ENCODE measurements at places on chromosomes 7 and 10.

- peak; percentile 37 for DNase-seq
These were observed 345.0 kb downstream of the REEP3 start for GRCh38 chr10:63866075-63866746.

GRCh38 chr10:76769582-76769981 lies 868.0 kb downstream of the KCNMA1 start:
- no peak for DNase-seq

GRCh38 chr7:8172372-8173354 lies 89.3 kb downstream of the ICA1 start:
- DNase-seq, result no peak

- no peak for DNase-seq
These were observed 142.0 kb downstream of the DOCK1 start for GRCh38 chr10:127046975-127047877.

GRCh38 chr10:98265403-98266378 lies 2.3 kb downstream of the LOXL4 start:
- no peak for DNase-seq

GRCh38 chr10:124153023-124153826 lies 59.8 kb upstream of the CHST15 start:
- DNase-seq, result peak; percentile 99

GRCh38 chr10:70418229-70418628 lies 14.3 kb downstream of the EIF4EBP2 start:
- peak; percentile 16 for DNase-seq

GRCh38 chr10:82492647-82493046 lies 617.7 kb downstream of the NRG3 start:
- DNase-seq, result no peak

DNA sequence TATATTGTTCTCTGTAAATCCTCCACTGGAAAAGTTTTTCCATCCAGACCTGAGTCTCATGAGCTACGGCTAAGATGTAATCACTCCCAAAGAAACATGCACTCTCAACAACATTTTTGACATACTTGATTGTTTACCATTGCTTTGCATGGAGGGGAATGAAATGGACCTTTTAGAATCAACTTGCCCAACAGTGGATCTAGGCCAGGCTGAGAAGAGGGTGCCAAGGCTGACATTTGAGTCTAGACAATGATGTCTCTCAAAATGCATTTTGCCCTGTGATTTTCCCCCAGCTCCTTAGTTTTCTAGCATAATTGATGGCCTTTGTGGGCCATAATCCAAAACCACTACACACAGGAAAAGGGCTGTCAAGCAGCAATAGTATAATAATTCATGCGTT lies 297.9 kb upstream of the KLF6 start:
- DNase-seq, result peak; percentile 32

DNA sequence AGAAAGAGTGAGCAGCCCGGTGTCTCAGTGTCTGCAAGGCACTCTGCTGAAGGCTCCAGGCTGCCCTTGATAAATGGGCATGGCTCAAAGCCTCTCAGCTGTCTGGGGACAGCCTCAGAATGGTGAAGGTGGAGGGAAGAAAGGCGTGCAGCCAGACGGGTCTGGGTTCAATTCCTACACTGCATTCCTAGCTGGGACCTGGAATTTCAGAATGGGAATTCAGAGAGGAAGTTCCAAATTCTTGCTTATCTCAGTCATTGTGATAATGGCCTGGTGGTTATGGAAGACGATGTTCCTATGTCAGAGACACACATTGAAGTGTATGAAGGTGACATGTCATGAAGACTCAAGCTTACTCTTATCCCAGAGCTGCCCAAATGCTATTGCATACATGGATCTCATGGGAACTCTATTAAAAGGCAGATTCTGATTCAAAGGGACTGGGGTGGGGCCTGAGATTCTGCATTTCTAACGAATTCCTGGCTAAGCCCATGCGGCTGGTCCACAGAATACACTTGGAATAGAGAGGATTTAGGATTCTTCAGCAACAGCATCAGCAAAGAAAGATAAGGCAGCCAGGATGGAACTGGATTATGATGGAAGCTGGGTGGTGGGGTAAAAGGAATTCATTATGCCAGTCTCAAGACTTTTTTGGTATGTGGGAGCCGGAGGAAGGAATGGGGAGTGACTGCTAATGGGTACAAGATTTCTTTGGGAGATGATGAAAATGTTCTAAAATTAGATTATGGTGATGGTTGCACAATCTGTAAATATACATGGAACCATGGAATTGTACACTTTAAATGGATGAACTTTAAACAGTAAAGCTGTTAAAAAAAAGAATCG lies 82.6 kb upstream of the ZMIZ1 start:
- no peak for DNase-seq

GRCh38 chr7:73894733-73895551 lies 34.0 kb downstream of the TMEM270 start:
- peak; percentile 99 for DNase-seq

- DNase-seq, result no peak
These were observed 222.8 kb downstream of the RELN start for GRCh38 chr7:103766660-103767059.

GRCh38 chr7:3575753-3576531 lies 274.9 kb downstream of the SDK1 start:
- DNase-seq, result no peak

GRCh38 chr7:120402079-120402767 lies 129.2 kb downstream of the KCND2 start:
- no peak for DNase-seq

GRCh38 chr10:31034098-31034909 lies 2.6 kb upstream of the ZNF438 start:
- peak; percentile 94 for DNase-seq

DNA sequence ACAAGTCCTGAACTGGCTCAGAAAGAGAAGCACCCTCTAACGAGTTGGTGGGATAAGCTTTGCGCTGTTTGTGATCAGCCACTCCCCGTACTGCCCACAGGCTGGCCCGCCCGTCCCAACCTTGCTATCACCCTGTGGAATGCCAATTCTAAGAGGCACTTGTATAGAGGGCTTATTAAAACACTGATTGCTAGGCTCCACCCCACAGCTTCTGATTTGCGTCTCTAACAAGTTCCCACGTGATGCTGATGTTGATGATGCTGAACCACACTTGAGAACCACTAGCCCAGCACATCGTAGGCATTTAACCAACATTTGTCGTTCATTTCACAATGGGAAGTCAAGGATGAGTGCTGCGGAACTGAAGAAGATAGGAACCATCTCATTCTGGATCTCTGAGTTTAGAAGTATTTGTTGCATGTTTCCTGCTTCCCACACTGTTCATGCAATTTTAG lies 12.7 kb upstream of the GSAP start:
- no peak for DNase-seq

GRCh38 chr10:132075909-132076577 lies 10.3 kb downstream of the JAKMIP3 start:
- DNase-seq, result no peak

DNA sequence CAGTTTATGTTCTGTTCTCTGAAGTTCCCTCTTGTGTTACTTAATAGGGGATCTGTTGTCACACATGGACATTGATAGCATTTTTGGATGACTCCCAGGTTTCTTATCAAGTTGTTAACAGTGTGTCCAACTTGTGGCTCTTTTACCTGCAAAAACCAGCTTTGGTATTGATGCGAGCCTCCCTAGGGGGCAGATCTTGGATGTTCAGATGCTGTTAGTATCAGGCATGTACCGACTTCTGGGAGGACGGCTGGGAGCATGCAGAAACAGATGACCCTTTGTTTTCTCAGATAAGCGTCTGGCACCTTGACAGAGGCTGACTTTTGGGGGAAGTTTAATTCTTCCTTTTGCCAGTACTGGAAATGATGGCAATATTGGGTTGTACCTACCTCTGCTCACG lies 2.2 kb downstream of the PLPP4 start:
- DNase-seq, result no peak

DNA sequence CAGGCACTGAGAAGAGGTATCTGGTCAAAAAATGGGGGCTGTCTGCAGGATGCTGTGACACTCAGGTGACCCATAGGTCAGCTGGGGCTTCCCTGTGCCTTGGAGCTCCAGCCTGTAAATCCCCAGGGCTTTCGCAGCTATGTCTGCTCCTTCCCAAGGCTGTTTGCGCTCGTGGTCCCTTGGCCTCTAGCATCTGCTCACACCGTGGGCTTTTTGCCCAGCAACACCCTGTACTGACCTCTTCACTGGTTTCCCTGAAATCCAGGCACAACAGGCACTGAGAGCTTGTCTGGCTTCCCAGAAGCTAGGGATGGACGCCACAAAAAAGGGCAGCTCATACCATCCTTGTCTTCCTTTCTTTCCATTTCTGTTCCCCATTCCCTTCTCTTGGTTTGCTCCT lies 280.3 kb upstream of the HABP2 start:
- DNase-seq, result no peak

- peak; percentile 94 for DNase-seq
These were observed 257.2 kb downstream of the KIAA1217 start for GRCh38 chr10:24465891-24466818.

DNA sequence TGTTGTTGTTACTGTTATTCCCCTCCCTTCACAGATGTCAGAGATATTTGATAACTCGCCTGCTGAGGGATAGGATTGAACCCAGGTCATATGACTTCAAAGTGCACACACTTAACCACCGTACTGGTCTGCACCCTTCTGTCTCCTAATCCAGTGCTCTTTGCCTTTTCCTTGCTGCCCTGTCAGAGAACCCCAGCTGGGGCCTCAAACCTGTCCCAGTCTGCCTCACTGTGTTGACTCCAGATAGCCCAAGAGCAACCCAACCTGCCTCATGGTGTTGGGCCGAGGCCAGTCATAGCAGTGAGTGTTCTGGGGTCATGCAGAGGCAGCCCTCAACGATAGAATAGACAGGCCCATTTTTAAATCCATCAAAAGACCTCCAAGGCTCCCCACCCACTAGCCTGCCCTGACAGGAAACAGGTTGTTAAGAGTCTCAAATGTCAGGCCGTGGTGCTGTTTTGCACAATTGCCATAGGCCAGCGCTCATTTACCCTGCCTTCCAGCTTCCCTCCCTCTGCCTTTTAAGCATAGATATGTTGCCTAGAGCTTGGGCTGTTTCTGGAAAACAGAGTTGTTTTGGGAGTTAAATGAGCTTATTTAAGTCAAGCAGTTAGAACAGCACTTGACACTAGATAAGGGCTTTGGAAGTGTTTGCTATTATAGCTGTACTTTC lies 37.0 kb upstream of the PDCD4 start:
- DNase-seq, result no peak

DNA sequence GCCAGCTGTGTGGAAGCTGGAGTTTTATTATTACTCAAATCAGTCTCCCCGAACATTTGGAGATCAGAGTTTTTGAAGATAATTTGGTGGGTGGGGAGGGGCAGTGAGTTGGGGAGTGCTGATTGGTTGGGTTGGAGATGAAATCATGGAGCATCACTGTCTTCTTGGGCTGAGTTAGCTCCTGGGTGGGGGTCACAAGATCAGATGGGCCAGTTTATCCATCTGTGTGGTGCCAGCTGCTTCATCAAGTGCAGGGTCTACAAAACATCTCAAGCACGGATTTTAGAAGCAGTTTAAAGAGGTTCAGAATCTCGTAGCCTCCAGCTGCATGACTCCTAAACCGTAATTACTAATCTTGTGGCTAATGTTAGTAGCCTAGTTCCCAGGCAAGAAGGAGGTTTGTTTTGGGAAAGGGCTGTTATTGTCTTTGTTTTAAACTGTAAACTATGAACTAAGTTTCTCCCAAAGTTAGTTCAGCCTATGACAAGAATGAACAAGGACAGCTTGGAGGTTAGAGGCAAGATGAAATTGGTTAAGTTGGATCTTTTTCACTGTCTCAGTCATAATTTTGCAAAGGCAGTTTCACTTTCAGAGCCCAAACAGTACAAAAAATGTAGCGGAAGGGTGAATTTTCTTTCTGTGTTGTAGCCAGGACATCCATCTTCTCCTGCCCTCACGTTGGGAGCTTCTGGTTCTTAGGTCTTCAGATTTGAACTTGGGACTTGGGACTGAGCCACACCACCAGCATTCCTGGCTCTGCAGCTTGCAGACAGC lies 43.1 kb downstream of the KLF6 start:
- DNase-seq, result peak; percentile 74

DNA sequence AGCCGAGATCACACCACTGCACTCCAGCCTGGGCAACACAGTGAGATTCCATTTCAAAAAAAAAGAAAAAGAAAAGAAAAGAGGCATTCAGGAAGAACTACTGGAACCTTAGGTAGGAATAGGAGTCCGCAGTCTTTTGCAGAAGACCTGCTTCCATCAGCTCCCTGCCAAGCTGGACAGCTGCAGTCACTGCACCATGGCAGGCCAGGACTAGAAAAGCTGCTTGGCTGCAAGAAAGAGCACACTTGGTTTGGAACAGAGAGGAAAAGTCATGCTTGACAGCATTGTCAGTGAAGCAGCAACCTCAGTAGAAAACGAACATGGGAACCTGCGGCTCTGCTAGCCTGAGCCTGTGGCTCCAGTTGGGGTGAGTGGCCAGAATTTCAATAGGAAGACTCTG lies 104.3 kb downstream of the MARCHF5 start:
- DNase-seq, result no peak

GRCh38 chr10:17684537-17684936 lies 40.6 kb downstream of the STAM start:
- peak; percentile 24 for DNase-seq

DNA sequence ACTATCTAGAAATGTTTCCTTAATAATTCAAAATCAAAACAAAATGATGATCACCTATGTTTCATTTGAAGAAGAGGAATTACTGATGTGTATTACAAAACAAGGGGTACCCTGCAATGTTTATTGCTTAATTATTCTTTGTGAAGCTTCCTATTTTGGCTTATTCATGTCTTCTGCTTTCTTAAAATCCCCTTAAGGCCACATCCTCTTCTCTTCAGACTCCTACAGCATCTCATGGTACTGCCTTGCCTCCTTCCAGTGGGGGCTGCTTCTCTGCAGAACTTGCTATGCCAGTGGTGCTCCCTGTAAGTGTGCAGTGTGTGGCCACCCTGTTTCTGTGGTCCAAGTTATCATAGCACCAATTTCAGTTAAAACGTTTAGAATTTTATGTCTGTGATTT lies 35.0 kb downstream of the CCDC146 start:
- DNase-seq, result no peak

GRCh38 chr10:53161231-53161630 lies 388.6 kb upstream of the MBL2 start:
- no peak for DNase-seq

GRCh38 chr10:73032536-73032935 lies 64.1 kb downstream of the P4HA1 start:
- DNase-seq, result no peak

GRCh38 chr7:149253665-149254064 lies 8.3 kb upstream of the ZNF783 start:
- DNase-seq, result no peak

GRCh38 chr7:136308230-136308629 lies 331.1 kb upstream of the MTPN start:
- DNase-seq, result no peak

- no peak for DNase-seq
These were observed 162.6 kb downstream of the MTERF1 start for GRCh38 chr7:91717681-91718470.

GRCh38 chr10:88926566-88927415 lies 25.8 kb downstream of the ACTA2 start:
- DNase-seq, result peak; percentile 86

GRCh38 chr7:14309432-14309831 lies 320.0 kb upstream of the ETV1 start:
- no peak for DNase-seq

- DNase-seq, result peak; percentile 51
These were observed 83.9 kb downstream of the HECW1 start for GRCh38 chr7:43196379-43196778.
